ENCODE measurements at places on chromosomes 2 and 18. TPM values are rescaled to one million over a fixed set of nuclear protein-coding genes. Genes with fewer than 3 reads are reported as not detected.

DNA sequence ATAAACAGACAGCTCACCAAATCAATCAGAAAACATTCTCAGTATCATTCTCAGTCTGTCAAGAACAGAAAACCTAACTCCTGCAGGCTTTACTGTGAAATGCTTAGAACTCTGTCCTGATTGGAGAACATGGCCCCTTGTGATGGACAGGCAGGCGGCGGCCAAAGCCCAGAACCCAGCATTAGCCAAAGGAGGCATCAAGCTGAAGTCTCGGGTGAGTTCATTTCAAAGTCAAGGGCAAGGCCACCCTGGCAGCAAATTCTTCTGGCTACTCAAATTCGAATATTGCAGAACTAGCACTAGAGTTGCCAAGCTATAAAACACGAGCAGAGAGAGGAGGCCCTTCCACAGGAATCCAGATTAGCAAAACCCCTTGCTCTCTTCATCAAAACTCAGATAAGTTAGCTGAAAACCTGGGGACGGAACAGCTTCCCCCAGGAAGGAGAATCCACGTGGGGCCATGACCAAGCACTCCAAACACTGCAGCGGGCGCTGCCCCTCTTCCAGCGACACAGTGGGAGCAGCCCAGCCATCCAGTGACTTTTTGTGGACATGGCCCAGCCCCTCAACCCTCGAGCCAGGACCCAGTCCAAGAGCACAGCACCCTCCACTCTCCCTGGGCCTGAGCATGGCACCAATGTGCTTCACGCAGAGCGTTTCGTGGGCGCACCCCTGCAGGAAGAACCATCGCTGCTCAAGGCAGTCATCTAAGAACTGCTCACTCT, 98.6 kb downstream of the HDAC4 start:
- DNase-seq = no peak

The GPR75 gene
- polyA plus RNA-seq = 2.2 TPM

- no peak for DNase-seq
Observed at GRCh38 chr2:1550076-1550475, 136.8 kb downstream of the TPO start.

- no peak for DNase-seq
Observed at GRCh38 chr2:70751881-70752280, 16.1 kb downstream of the ADD2 start.

DNA sequence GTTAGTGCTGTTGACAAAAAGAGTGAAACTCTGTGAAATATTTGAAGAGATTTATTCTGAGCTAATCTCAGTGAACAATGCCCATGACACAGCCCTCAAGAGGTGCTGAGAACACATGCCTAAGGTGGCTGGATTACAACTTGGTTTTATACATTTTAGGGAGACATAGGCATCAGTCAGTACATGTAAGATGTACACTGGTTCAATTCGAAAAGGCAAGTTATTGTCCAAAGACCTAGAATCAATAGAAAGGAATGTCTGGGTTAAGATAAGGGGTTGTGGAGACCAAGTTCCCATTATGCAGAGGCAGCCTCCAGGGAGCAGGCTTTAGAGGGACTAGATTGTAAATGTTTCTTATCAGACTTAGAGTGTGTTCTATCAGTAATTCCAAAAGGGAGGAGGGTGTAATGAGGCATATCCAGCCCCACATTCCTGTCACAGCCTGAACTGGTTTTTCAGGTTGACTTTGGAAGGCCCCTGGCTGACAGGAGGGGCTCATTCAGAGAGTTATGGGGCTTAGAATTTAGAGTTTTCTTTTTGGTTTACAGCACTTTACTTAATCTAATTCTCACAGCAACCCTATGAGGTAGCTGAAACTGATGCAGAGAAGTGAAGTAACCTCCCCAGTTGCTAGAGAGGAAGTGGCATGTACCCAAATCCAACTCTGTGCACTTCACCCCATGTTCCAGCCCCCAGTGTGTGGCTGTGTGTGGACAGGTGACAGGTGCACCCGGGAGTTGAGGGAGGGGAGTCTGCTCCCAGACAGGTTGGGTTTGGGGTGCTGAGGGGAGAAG, 28.3 kb upstream of the ASAP2 start:
- no peak for DNase-seq

DNA sequence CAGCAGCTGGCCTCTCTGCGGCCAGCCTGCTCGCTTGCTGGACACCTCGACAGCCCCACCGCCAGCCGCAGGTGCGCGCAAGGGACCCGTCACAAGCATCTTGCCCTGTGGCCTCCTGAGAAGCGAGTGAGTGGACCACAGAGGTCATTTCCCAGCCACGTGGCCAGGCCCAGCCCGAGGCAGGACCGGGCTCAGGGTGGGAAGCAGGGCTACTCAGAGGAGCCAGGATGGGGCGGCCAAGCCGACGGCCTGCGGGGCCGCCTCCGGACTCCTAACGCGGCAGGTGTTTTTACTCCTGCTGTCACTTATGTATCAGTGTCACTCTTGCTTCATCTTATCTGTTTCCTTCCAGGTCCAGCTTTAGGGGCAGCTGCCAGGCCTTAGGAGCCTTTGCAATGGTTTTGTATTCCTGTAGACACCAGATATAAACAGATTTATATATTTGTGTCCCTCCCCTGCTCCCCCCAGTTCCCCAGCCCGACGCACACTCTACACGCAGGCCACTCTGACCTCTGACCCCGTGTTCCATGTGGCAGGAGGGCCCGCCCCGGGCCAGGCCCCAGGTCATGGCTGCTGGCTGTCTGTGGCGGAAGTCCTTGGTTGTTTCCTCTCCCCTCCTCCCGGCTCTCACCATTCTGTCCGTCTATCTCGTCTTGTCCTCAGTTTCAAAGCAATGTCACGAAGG, 236.4 kb downstream of the ATAD2B start:
- DNase-seq = no peak

The MRPL33 gene
- polyA plus RNA-seq = 115 TPM

DNA sequence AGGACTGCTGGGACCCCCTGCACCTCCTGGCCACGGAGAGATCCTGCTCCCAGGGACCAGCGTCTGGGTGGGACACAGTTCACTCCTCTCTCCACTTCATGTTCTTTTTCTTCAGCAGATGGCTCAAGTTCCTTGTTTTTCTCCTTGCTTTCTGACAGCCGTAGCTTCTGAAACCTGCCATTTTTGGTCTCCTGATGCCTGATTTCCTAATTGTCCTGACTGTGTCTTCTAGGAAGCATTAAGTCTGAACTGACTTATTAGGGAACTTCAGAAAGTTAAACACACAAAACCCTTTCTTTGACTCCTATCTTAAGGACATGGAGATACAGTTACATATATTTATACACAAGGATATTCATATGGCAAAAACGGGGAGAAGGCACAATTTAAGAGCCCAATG, 22.7 kb downstream of the CNNM4 start:
- DNase-seq = no peak

The KLHL30 gene
- not detected for polyA plus RNA-seq

DNA sequence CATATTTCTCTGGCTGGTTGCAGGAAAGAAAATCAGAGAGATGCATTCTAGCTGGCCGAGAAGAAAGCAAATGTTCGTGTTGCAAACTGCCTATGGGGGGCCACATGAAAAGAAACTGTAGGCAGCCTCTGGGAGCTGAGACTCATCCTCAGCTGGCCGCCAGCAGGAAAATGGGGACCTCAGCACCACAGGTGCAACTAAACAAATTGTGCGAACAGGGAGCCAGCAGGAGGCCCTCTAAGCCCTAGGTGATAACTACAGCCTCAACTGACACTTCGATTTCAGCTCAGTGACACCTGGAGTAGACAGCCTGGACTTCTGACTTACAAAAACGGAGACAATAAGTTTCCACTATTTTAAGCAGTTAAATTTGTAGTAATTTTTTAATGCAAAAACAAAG, 107.3 kb downstream of the DTNB start:
- DNase-seq = no peak

- no peak for DNase-seq
Observed at GRCh38 chr2:110881908-110882307, 149.5 kb downstream of the ACOXL start.

DNA sequence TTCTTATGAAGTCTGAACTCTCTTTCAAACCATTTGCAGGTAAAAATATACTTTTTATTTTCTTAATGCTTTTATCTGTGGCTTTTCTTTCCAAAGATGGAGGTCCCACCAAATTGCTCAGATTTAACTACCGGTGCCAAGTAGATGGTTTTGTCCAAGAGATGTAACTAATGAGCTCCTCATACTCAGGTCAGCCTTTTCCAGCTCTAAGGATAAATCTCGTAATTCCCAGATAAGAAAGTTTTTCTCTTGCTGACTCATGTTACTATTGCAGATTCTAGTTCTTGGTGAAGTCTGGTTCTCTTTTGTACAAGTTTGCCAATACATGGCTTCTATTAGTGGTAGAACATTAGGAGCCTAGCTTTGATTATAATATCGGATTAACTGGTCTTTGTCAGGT, 550.8 kb upstream of the ZNF804A start:
- DNase-seq = no peak

The CCDC68 gene
- 0.19 TPM for polyA plus RNA-seq

DNA sequence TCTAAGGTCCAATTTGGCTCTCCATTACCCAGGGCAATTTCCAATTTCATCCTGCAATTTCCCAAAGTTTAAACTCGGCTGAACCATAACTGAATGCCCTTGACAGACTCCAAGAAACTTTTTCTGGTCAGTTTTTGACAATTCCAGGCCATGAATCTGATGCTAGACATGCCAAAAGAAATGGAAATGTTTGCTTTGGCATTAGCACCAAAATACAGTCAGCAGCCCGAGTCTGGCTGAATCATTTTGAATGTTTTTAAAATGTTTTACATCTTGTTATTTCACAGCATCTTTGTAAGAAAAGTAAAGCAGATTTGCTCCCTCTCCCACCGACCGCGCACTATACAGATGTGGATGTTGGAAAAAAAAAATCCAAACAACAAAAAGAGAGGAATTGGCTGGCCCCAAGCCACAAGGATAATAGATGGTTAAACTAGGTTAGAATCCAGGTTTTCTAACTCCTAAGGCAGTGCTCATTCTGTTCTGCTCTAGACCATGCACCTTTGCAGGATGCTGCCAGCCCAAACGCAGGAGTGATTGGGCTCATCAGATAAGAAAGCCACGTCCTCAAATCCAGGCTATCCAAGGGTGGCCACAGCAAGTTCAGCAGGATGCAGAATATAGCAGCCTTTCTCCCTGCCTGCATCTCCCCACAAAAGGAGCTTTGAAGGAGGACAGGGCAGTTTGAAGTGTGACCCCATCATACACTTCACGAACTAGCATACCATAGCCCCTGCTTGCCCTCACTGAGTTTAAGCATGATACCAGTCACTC, 167.5 kb downstream of the ALK start:
- DNase-seq = no peak

DNA sequence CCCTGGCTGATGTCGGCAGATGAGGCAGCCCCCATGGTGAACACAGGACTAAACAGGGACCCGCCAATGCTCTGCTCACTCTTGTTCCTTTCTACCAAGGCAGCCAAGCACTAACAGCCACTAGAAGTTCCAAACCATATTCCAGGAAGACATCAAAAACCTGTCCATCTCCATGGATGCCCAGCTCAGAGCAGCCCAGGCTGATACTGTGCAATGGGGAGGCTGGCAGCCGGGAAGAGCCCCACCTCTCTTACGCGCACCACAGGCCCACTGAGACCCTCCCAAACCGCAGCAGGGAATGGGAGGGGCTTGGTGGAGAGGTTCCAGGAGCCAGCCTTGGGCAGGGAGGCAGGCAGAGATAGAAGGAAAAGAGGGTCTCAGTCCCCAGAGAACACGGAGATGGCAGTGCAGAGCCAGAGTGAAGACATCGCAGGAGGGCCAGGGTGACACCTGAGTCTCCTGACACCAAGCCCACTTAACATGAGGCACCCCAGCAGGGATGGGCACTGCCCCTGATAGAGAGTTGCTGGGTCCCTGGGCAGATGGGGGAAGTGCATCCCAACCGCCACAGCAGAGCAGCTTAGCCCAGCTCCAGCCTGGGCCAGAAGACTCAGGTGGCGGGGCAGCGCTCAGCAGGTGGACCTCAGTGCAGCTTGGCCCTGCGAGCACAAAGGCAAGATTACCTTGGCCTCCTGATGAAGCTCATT, 3.4 kb downstream of the HS6ST1 start:
- DNase-seq = no peak

- no peak for DNase-seq
Observed at GRCh38 chr2:11941201-11942177, 195.1 kb downstream of the LPIN1 start.

- no peak for DNase-seq
Observed at GRCh38 chr2:166293984-166294383, 81.8 kb downstream of the SCN9A start.

The IL1RN gene
- not detected for polyA plus RNA-seq

DNA sequence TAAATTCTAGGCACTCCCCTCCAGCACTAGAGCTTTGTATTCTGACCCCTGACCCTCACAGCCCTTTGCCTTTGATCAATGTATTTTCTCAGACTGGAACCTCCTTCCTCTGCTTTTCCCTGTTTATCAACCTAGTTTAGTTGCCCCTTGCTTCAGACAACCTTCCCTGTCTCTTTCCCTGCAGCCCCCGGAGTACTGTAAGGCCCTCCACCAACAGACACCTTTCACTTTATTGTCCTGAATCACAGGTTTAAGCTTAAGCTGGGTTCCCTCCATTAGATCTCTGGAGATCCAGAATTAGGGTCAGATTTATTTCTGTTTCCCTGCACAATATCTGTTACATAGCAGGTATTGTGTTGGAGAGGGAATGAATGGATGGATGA, 140.2 kb downstream of the DDX1 start:
- no peak for DNase-seq

DNA sequence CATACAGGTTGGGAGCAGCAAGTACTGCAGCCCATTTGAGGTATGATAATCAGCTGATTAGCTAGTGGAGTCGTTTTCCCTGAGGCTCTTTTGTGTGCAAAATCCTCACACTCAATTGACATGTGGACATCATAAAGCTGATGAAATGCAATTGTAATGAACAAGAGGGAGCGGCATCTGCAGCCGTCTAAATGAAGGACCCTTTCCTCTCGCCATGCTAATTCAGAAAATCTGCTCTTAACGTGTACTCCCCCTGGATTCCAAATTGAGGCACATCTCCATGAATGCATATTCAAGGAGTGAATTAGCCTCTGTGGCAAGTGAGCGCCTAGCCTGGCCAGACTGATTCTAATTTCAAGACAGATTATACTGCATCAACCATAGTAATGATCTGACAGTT, 260.9 kb upstream of the ATP5MC3 start:
- peak; percentile 54 for DNase-seq

- DNase-seq = no peak
Observed at GRCh38 chr2:68971591-68972231, 2.7 kb upstream of the GKN1 start.

The CTIF gene
- polyA plus RNA-seq = 66.2 TPM

The BCL11A gene
- polyA plus RNA-seq = 22.7 TPM

DNA sequence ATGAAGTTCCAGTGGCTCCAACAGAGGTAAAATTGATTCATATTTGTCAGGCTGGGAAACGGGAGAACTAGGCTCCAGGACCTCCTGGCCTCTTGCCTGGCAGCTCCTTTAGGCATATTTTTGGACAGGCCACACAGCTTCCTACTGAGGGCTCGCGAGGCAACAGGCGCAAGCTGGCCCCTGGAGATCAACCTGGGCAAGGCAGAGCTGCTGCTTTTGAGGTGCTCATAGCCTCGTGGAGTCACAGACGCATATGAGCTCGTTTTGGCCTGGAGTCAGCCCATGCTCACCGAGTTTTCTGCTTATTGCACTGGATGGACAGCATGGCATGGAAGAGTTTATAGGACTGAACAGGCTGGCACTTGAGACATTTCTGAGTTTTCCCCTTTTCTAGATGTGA, 97.7 kb downstream of the CAPN13 start:
- DNase-seq = no peak
